IPS-NIHi11 (cell line): ENCODE measurements at places on chromosomes 4 and X.

GRCh38 chr4:2756691-2757350 is 685 bp upstream of the TNIP2 start:
- DNase-seq, result no peak

DNA sequence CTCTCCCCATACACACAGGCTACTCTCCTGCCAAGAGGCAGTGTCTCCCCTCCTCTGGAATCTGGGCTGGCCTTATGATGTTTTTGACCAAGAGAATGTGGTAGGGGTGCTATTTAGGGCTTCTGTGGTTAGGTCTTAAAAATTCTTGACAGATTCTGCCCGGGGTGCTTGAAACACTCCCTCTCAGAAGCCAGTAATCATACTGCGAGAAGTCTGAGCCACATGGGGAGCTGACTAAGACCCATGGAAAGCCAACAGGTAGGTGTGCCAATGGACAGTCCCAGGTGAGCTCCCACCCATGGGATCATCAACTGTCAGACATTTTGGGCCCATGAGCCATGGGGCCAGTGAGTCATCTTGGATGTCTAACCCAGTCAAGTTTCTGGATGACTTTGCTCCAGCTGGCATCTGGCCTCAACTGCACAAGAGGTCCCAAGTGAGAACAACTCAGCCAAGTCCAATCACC is 315.7 kb downstream of the FBXW7 start:
- DNase-seq, result no peak

DNA sequence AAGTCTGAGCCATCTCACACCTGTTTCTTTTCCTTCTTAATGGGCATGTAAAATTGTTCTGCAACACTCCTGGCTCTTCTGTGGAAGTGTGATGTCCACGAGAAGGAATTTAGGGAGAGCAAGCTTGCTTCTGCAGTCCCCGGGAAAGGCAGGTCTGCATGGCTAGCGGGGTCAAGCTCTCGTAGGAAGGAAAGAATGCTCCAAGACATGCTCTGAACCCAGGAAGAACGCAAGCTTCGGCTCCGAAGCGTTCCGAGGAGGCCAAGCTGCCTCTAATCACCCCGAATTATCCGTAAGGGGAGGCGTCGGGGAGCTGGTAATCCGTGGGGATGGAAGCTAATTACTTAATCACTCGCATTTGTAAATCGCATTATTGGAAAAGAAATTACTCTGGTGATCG is 177.7 kb downstream of the CRLF2 start:
- DNase-seq, result no peak

DNA sequence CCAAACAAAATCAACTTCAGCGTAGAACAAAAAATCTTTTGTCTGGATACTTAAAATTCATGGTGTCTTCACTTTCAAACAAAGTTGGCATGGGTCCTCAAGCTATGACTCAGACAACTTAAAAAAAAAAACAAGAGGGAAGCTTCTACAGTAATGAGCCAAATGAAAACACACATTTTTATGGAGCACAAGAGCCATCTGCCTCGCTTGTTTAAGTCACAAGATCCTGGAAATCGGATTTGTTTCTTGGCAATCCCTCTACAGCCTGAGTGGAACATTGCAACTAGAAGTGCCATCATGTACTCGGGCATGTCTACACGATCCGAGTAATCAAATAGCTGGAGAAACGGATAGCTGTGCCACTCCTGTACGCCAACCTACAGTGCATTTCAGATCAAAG is 22.6 kb downstream of the LAMP2 start:
- no peak for DNase-seq

DNA sequence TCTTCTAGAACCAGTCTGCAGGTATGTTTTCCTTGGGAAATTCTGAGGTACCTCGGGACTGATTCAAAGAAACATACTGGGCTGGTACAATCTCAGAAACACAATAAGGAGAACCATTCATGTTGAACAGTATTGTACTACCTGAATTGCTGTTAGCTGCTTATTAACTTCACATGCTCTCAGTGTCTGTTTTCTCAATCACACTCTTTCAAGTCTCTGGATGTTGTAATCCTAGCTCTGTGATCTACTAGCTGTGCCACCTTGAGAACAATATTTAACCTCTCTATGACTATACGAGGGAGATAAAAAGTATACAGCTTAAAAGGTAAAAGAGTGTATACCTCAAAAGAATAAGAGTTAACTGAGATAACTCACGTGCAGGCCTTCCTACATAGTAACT is 10.3 kb downstream of the CCDC158 start:
- no peak for DNase-seq
